ENCODE measurements at places on chromosomes 16 and 17. TPM values are rescaled to one million over a fixed set of nuclear protein-coding genes. Genes with fewer than 3 reads are reported as not detected.

PALB2 gene
- 13.0 TPM for polyA plus RNA-seq

KRTAP2-2 gene
- polyA plus RNA-seq: not detected

MYH1 gene
- polyA plus RNA-seq: 0.22 TPM

KRT15 gene
- polyA plus RNA-seq: 2.5 TPM

MT1X gene
- 137 TPM for polyA plus RNA-seq

NGFR gene
- polyA plus RNA-seq: 0.54 TPM

TNFRSF17 gene
- 0.04 TPM for polyA plus RNA-seq

CLEC3A gene
- 0.04 TPM for polyA plus RNA-seq

SLFN14 gene
- not detected for polyA plus RNA-seq

ABCC6 gene
- polyA plus RNA-seq: 10.7 TPM

TNRC6C gene
- 3.5 TPM for polyA plus RNA-seq

PLK1 gene
- polyA plus RNA-seq: 15.0 TPM

TEX14 gene
- polyA plus RNA-seq: not detected

SMTNL2 gene
- polyA plus RNA-seq: not detected

RRAD gene
- 2.2 TPM for polyA plus RNA-seq

KRTAP1-3 gene
- polyA plus RNA-seq: not detected

TEDC2 gene
- 0.67 TPM for polyA plus RNA-seq

GPRC5C gene
- polyA plus RNA-seq: 44.7 TPM

- peak; percentile 41 for DNase-seq
Observed at GRCh38 chr17:18226284-18226945, 980 bp downstream of the LLGL1 start.

GRCh38 chr17:45403906-45404490, 28.7 kb downstream of the ARHGAP27 start:
- no peak for DNase-seq

GRCh38 chr17:2393954-2394749, 6.7 kb downstream of the MNT start:
- DNase-seq: no peak

DNA sequence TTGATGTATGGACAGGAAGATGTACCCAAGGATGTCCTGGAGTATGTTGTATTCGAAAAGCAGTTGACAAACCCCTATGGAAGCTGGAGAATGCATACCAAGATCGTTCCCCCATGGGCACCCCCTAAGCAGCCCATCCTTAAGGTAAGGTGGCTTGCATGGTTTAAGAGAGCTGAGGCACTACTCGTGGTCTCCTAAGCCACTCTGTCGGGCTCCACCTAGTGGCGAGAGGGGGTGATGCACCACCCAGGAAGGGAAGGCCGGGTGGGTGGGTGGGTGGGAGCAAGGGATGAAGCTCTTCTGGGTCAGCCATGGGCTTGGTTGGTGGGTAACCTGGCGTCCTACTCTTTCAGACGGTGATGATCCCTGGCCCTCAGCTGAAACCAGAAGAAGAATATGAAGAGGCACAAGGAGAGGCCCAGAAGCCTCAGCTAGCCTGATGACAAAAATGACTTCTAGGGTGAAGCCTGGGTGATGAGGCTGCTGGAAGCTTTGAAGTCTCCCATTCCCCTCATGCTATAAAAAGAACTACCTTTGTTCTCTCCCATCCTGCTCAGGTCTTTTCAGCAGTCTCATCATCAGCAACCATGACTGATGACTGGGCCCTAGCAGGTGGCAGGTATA, 21.5 kb downstream of the GPR179 start:
- DNase-seq: peak; percentile 55

- DNase-seq: no peak
Observed at GRCh38 chr17:65931246-65932149, 260.4 kb downstream of the CEP112 start.

- no peak for DNase-seq
Observed at GRCh38 chr17:78125138-78125913, 3.2 kb downstream of the TMC6 start.

DNA sequence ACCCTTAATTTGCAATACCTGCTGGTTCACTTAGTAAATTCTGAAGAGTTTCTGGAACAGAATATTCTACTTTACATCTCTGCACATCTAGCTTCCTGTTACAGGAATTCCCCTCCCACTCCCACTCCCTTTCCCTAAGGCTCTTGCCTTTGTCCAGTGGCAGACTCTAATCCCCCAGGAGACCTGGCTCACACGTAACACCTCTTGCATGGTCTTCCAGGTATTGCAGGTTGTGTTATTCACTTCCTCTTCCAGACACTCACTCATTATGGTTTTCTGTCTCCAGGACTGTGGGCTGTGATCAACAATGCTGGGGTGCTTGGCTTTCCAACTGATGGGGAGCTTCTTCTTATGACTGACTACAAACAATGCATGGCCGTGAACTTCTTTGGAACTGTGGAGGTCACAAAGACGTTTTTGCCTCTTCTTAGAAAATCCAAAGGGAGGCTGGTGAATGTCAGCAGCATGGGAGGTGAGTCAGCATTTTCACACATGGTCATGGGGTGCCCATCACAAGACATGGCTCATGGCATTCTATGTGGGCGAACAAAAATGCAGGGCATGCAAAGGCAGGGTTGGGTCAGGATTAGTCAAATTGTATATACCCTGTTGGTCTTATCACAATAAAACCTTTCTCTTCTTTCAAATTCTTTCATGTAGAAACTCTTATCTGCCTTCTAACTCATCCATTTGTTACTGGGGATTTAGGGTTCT, 35.8 kb downstream of the HSD17B2 start:
- no peak for DNase-seq

- DNase-seq: peak; percentile 20
Observed at GRCh38 chr17:76107509-76107908, 3.9 kb upstream of the EXOC7 start.

- no peak for DNase-seq
Observed at GRCh38 chr17:50059256-50059655, 3.3 kb downstream of the ITGA3 start.

DNA sequence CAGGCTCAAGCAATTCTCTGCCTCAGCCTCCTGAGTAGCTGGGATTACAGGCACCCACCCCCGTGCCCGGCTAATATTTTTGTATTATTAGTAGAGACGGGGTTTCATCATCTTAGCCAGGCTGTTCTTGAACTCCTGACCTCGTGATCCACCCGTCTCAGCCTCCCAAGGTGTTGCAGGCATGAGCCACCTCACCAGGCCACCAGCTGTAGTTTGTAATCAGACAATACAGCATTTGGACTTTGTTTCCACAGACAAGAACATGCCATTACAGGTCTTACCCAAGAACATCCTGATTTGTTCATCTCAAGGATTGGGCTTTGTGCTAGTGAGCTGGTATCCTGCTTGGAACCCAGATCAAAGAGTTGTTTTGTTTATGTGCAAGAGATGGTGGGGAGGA, 30.1 kb downstream of the C17orf100 start:
- peak; percentile 49 for DNase-seq

DNA sequence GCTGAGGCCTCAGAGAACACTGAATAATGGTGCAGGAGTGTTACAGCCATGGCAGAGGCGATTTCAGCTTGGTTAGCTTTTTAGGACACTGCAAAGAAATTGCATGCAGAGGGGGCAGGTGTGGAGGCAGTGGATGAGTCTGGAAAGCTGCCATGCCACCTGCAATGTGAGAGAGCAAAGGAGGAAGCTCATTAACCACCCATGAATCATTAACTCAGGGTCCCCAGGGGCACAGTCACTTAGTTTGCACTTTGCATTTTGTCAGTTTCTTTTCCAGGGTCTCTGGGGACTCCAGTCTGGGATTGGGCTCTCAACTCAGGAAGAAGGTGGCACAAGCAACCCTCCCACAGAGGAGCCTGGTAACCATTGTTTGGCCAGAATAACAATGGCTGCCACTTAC, 132.9 kb downstream of the USP31 start:
- DNase-seq: peak; percentile 35

- no peak for DNase-seq
Observed at GRCh38 chr16:72814226-72814625, 233.7 kb downstream of the ZFHX3 start.

DNA sequence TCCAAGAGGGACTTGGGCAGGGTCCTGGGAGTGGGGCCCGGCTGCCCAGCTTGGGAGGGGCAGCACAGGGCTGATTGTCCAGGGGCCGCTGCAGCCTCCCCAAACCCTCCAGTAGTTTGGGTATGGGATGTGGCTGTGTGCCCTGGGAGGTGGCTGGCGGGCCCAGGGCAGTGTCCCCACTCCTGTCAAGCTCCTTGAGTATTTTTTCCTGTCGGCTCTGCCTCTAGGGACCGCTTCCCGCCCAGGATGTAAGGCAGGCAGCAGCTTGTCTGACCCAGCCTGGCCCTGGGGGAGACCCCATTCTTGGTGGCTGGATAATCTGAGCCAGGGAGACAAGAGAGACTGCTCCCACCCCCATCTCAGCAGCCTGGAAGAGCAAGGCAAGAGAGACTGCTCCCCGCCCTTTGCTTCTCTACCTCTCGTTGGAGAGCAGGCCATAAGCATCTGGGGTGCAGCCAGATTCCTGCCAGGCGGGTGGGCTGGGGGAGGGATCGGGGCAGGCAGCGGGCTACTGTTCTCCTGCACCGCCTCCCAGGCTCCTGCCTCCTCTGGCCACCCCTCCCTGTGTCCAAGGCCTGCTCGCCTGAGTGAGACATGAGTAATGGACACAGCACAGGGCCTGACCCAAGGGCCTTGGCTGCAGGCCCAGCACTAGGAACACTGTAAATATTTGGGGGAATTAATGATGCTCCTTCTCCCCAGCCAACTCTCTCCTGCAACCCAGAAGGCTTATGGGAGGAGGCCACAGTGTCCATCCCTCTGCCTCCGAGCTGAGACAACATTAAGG, 18.4 kb upstream of the ITGA3 start:
- DNase-seq: no peak

- no peak for DNase-seq
Observed at GRCh38 chr17:32386844-32387243, 36.9 kb downstream of the ZNF207 start.

DNA sequence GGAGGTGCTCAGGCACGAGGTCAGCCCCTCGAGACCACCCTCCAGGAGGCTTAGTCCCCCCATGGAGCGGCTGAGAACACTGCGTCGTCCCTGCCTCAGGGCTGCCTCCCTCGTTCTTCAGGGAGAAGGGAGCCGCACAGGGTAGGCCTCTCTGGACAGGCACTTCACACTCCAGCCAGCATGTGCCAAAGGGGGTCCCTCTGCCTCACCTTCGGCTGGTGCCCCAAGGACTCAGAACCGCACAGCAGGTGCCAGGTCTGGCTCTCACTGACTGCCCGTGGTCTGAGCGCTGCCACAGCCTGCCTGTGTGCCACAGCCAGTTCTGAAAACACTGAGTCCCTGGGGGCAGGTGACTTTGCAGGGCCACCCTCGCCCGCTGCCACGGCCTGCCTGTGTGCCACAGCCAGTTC, 7.1 kb downstream of the P2RX5 start:
- no peak for DNase-seq

GRCh38 chr17:81165246-81166032, at the start of gene PVALEF:
PVALEF (plus strand) TSS chr17:81165507; CDS start chr17:81181227, 15,720 bp downstream.
- peak; percentile 43 for DNase-seq

DNA sequence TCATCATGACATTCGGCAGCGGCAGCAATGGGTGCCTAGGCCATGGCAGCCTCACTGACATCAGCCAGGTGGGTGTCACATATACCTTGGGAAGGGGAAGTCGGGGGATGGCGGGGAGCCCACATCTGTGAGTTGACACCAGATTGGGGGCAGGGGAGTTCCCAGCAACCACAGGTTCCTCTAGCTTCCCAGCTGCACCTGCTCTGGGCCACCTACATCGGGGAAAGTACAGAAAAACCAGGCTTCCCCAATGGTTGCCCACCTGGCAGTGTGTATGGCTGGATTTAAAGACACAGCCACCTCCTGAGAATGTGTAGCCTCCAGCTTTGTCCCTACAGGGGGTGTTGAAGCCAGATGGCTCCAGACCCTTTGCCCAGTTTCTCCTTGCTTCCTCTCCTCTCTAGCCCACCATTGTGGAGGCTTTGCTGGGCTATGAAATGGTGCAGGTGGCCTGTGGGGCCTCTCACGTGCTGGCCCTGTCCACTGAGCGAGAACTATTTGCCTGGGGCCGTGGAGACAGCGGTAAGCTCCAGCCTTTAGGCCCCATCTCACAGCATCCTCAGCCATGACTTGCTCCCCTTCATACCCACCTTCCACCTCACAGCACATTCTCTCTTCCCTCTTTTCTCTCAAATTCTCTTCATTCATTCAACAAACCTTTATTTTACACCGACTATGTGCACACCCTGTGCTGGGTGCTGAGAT, 5.0 kb upstream of the TRAF4 start:
- DNase-seq: no peak

GRCh38 chr16:56357241-56357764, 68.0 kb downstream of the AMFR start:
- peak; percentile 38 for DNase-seq

- no peak for DNase-seq
Observed at GRCh38 chr16:50743581-50744225, 1.8 kb downstream of the CYLD start.

GRCh38 chr16:46689365-46690280, at the start of gene ORC6:
ORC6 (plus strand) TSS chr16:46689659; CDS start chr16:46689706, 47 bp downstream.
- DNase-seq: peak; percentile 98

GRCh38 chr16:49896447-49896964, 40.6 kb upstream of the ZNF423 start:
- peak; percentile 41 for DNase-seq

- no peak for DNase-seq
Observed at GRCh38 chr16:49622421-49623402, 233.2 kb downstream of the ZNF423 start.

DNA sequence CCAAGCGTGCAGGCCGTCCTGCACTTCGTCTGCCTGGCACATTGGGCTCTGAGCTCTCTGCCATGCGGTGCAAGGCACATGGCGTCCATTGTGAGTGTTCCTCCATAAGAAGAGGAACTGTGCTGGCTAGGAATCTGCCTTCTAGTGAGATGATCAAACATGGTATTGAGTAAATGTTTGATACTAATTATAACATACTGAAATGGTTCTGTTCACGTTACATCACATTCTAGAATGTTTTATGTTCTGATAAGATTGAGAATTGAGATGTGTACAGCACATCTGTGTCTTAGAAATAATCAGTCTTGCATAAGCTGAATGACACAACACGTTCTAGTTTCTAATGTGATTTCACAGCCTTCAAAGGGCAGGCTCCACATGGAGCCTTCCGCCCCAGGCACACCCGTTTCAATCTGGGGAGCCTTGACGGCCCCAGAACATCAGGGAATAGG, 42.9 kb downstream of the USP10 start:
- DNase-seq: no peak

GRCh38 chr16:64121473-64121872, 1000.4 kb downstream of the CDH11 start:
- DNase-seq: no peak

- DNase-seq: peak; percentile 57
Observed at GRCh38 chr17:63699638-63700527, at the start of gene LIMD2. LIMD2 (minus strand) TSS chr17:63700125; CDS start chr17:63699298, 827 bp downstream.

GRCh38 chr17:40293363-40293762, 5.7 kb downstream of the CDC6 start:
- no peak for DNase-seq

DNA sequence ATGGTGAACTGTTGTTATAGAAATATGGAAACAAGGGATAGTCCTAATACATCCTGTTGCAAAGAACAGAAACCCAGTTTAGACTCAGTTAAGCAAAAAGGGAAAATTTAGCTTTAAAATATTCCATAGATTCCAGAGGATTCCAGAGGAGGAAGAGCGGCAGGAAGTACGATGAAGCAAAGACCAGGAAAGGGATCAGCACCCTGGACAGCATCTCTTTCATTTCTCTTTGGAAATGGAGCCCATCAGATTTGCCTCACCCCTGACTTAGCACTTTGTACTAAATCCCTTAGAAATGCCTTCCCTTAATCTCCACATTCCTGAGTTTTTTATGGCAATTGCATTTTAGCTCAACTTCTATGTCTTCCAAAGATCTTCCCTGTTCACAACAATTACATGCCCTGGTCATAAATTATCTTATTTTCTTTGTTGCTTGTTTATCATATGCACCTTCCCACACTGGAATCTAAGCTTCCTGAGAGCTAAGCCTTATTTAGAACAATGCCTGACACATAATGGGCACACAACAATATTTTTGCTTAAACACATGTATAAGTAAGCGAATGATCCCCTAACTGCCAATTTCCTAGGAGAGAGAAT, 150.0 kb upstream of the RBFOX1 start:
- DNase-seq: no peak

All from small intestine (tissue), 16 donors.